ENCODE measurements at places on chromosomes 12 and 14.
A peak's percentile ranks its signal among the peaks of the same experiment; 100 is the strongest.

GRCh38 chr12:107590814-107591375 lies 94.7 kb upstream of the PWP1 start:
- no peak for DNase-seq

DNA sequence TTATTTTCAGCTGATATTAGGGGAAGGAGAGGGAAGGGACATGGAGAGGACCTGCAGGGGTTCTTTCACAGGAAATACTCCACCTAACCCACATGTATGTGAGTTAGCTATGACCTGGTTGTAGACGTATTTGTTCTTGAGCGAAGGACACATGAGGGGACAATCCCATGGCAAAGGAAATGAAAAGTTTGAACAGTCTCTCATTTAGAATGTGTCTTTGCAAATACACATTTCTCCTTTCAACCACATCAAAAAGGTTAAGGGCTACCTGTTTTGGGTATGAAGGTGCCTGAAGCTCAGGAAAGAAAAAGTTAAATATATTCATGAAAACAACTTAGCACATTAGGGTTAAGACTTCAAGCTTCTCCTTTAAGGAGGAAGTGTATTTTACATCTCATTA lies 7.4 kb downstream of the PYGL start:
- DNase-seq = no peak

DNA sequence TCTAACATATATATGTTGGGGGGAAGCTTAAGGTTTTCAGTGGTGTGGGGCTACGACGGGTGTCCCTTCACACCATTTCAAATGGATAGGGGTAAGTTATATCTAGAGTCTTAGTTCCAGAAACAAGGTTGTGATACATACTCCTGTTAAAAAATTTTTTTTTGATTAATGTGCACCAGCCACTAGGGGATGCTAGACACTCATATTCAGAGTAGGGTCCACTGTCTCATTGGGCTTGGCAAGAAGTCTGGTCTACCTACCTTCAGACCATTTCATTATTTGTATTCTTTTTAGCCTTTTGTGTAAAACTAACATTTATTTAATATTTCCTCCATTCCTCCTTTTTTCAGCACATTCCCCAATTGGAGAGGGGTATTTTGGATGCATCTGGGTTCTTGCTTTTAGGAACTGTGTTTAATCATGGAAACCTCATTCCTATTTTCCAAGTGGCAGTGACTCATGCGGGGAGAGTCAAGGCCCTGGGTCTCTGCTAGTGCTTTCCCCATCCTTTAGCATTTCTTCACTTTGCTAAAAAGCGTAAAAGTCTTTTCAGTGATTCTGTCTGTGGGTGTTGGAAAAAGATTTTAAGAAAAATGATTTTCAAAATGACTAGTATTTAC lies 33.4 kb downstream of the ANO4 start:
- DNase-seq = peak; percentile 59

GRCh38 chr12:110379197-110379596 lies 24.3 kb downstream of the ANAPC7 start:
- no peak for DNase-seq

DNA sequence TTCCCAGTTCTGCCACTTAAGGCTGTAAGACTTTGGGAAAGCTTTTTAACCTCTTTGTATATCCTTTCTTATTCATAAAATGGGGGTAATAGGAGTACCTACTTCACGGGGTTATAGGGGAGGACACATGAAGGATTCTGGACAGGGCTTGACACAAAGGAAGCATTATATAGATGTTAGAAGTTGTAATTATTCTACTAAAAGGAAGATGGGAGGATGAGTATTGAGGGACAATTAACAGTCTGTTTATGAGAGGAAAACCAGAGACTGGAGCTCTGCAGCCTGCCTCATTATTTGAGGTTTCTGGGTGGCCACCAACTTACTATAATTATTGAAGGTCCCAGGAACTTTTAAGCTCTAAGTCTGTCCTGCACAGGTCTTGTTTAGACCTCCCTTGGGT lies 34.0 kb downstream of the PELI2 start:
- no peak for DNase-seq

- DNase-seq = no peak
Measured at GRCh38 chr12:57893431-57894353, 47.2 kb upstream of the CTDSP2 start.

DNA sequence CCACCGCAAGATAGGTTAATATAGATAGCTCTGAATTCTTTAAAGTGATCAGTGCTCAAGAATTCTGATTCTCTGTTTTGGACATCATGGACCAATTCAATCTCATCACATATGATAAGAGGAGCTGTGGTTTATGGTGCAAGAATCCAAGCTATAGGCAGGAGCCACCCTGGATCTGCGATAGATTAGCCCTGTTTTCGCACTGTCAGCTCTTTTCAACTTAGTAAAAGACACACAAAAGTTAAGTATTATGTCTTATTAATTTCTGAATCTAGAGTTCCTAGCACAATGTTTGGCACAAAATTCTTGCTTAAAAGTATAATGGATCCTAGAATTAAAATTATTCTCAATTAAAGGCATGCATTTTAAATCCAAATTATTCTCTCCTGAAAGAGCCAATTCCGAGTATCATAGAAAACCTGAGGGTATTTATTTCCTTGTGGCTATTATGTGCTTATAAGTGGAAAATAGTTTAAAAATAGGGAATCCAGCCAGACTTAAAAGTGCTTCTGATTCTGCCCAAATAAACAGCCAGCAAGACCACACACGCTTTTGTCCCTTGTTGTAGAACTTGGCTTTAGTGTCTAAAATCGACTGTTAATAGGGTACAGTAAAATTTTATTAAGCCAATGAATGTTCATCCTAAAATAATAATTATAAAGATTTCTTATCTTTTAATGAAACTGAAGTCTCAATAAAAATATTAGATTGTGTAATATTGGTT lies 184.9 kb upstream of the FLRT2 start:
- no peak for DNase-seq

DNA sequence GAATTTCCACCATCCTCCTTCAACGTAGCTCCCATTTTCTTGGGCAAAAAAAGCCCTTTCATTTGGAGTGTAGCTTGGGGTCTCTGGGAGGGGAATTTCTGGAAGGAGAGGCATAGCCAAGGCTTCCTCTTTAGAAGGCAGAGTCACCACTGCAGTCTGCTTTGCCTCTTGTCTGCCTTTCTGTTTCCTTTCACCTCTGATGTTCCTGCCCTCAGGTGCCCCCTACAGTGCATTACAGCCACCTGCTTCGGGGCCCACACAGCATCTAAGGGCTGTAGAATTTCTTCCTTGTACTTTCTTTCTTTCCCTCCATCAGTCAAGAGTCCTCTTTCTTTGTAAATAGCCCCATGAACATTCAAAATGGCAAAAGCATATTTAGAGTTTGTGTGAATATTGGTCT lies 1313.9 kb downstream of the TMEM121 start:
- no peak for DNase-seq

DNA sequence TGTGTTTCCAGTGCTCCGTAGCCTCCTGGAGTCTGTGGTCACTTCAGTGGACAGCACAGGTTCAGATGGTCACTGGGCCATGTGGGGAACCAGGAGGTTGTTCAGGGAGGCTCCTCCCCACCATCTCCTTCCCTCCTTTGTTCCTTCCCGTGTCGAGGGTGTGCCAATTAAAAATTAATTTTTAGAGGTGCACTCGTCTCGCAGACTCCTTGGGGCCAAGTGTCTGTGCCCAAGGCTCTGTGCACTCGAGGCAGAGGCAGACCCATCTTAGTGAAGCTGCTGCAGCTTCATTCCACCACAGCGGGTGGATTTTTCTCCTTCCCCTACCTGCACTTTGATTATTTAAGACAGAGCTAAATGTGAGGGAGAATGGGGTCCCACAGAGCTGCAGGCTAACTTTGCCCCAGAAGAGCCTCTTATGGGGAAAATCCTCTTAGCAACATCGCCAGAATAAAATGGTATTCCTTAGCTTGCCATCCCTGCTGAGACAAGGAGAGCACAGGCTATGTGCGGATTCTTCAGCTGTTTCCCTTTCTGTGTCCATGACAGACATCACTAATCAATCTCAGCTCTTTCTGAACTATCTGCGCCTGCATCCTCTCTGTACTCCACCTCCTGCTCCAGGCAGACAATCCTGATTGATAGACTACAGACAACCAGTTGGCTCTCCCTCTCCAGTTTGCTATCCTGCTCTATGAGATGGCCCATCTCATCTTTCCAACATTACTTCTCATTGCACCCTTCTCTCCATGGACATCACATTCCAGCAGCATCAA lies 159.5 kb downstream of the VRK1 start:
- no peak for DNase-seq

DNA sequence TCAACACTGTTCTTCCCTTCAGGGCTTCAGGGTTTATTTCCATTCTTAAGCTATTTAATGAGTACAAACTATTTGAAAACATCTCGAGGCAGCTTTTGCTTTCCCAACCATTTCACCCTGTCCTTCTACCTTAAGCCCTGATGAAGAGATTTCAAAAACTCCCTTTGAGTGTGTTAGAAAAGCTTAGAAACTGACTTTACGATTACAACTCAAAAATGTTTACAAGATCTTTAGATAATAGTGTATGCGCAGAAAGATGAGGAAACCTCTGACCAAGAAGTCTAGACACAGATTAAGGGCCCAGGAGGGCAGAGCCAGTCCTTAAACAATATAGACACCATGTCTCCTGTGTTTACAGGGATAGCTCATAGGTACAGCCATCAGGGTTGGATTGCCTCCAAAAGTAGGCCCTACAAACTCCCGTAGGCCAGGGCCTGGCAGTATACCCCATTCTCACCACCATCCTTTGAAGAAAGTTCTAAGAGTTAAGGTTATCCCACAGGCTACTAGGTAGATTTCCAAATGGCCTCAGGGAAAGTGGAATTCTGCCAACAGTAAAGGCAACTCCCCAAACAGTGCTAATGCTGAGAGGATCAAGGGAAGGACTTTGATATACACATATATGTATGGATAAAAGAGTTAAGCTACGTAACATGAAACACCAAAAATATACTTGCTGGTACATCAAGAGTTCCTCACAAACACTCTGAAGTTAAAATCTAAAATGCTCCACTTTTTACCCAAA lies 11.4 kb upstream of the SOS2 start:
- no peak for DNase-seq

- DNase-seq = no peak
Measured at GRCh38 chr14:44565968-44566367, 58.9 kb upstream of the FSCB start.

Data from COR-L47 (cell line).